ENCODE measurements at places on chromosomes 5 and 9. TPM values are rescaled to one million over a fixed set of nuclear protein-coding genes. Genes with fewer than 3 reads are reported as not detected.

GRCh38 chr9:81858657-81859430 is 69.4 kb upstream of the SPATA31D4 start:
- no peak overlapping the region for H3K4me3 ChIP-seq
- H3K27me3 ChIP-seq, result no peaks in the 10 kb centered on the region
- peaks cover 3% of the 10 kb centered on the region for H3K4me1 ChIP-seq
- DNase-seq, result no peak
- no peaks in the 10 kb centered on the region for H3K36me3 ChIP-seq
- no peak overlapping the region for H3K27ac ChIP-seq

LTC4S gene
- total RNA-seq, result not detected

DNA sequence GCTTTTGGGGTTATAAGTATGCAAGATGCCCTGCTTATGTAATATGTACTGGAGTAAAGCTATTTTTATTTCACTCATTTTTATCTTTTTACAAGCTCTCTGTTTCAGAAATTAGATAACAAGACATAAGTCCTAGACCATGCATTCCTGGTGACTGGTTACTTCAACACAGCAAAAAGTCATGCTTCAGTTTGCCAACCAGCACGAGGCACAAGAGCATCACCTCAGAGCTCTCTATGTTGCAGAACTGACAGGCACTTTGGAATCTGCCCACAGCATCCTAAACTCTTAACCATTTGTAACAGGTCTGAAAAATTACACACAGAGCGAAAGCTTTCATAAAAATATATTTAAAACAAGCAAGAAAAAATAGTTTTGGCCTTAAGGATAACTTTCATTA is 112.8 kb downstream of the MARCHF11 start:
- H3K27ac ChIP-seq, result no peak overlapping the region
- no peak for DNase-seq
- no peak overlapping the region for H3K4me3 ChIP-seq
- H3K4me1 ChIP-seq, result no peaks in the 10 kb centered on the region
- H3K36me3 ChIP-seq, result no peaks in the 10 kb centered on the region

DNA sequence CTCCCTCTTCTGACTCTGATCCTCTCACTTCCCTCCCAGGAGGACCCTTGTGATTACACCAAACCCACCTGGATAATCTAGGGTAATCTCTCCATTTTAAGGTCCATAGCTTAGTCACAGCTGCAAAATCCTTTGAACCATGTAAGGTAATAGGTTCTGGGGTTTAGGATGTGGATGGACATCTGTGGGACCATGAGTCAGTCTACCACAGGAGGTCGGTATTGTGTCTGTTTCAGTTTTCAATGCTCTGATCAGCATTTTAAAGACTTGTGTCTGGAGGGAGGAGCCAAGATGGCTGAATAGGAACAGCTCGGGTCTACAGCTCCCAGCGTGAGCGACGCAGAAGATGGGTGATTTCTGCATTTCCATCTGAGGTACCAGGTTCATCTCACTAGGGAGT is 112.6 kb downstream of the CAVIN4 start:
- H3K4me3 ChIP-seq, result no peak overlapping the region
- H3K27me3 ChIP-seq, result no peaks in the 10 kb centered on the region
- H3K4me1 ChIP-seq, result no peaks in the 10 kb centered on the region
- no peak for DNase-seq
- no peaks in the 10 kb centered on the region for H3K36me3 ChIP-seq

All from IMR-90 (cell line).